SK-N-DZ (cell line): ENCODE measurements at places on chromosomes 16 and 17.

DNA sequence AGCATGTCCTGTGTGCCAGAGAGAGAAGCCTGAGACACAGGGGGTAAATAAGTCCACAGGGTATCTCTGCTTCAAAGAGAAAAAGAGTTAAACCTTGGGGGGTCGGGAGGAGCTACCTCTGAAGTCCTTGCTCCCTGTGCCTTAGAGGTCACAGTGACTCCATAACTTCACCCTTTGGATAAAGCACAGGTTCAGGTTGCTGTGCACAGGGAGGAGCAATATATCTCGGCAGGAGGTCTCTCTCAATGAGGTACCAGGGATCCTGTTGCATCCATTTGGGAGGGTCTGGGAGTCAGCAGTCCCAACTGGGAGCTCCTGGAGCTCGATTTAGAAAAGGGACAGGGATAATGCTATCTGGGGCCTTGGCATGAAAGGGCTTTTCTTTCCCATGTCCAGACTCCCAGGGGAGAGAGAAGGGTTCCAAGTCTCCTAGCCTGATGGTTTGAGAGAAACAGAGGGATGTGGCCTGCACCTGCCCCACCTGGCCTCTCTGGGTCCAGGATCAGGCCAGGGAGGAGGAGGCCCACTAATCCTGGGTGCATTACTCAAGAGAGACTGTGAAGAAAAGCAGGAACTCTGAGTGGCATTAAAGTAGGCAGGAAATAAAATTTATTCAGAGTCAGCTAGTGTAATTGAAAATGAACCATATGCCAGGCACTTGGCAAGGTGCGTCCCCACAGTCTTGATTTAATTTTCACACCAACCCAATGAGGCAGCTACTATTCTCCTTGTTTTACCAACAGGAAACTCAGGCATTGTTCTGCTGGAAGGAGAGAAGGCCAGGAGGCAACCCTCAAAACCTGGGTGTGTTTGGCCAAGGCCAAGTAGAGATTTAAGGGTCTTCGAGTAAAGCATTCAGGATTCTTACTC lies 40.7 kb downstream of the CUEDC1 start:
- DNase-seq: no peak

GRCh38 chr17:29931231-29931932 lies 1.4 kb upstream of the SSH2 start:
- peak; percentile 95 for DNase-seq

GRCh38 chr16:75247249-75247648 lies 4.2 kb downstream of the BCAR1 start:
- no peak for DNase-seq

DNA sequence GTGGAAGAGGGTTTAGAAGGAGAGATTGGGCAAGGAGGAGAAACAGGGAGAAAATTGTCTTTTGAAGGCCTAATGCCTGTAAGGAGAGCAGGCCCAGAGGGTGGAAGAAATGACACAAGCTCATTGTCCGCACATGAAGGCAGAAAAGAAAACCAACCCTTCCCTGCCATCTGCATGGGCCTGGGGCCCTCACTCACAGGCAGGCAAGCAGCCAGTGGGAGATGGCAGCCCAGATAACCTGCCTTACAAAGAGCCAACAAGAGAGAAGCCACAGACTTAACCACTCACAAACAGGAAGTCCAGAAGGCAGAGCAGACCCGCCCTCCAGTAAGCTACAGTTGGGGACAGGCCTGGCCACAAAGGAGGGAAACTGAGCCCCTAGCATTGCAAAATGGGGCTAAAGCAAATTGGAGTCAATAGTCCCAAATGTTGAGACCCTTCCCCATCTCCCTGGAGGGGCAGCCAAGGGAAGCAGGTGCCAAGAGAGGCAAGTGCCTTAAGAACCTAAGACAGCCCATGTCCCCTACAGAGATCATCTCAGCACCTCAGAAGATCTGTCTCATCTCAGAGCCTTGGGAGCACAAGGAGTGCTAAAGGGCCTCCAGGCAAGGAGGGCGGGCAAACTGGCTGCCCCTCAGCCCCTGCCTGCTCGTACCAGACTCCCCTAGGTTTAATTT lies 7.3 kb upstream of the TSPOAP1 start:
- DNase-seq: peak; percentile 83

- no peak for DNase-seq
Observed at GRCh38 chr16:80527297-80527696, 13.5 kb upstream of the DYNLRB2 start.

GRCh38 chr17:57662644-57663308 lies 82.3 kb downstream of the CCDC182 start:
- DNase-seq: peak; percentile 98

GRCh38 chr16:48323783-48324775 lies 61.1 kb downstream of the SIAH1 start:
- no peak for DNase-seq

DNA sequence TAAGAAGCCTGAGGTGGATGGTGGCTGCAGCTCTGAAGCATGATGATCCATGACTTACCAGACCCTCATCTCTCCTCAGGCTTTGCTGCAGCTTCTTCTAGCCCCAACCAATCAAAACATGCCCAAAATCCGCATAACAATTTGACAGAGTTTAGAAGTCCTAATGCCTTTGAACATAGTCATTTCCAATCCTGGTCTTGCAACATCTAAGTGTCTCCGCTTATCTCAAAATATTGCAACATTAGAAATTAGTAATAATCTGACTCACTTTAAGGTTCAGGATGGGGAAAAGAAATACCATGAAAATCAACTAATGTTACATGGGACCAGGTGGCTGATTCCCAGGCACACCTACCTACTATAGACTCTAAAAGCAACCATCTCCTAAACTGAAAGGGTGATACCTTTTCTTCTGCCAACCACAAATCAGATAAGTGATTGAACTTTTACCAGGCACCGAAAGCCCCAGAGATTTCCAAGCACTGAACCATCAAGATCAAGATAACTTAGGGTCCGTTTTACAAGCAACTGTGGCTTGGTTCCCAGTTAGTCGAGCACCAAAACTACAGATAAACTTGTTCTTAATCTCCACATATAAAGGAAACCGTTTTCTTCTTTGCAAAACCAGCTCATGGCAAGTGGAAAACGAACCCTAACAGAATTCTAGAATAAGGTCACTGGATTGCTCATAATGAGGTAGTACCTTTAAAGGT lies 14.0 kb downstream of the ERN1 start:
- DNase-seq: no peak

GRCh38 chr17:58367461-58367860 lies 15.5 kb upstream of the SUPT4H1 start:
- DNase-seq: no peak

- DNase-seq: no peak
Observed at GRCh38 chr17:75367312-75367711, 38.2 kb downstream of the GRB2 start.

GRCh38 chr17:51029142-51029541 lies 91.5 kb downstream of the SPAG9 start:
- DNase-seq: no peak

- no peak for DNase-seq
Observed at GRCh38 chr17:82687375-82687861, 11.1 kb downstream of the RAB40B start.

- DNase-seq: no peak
Observed at GRCh38 chr17:78255029-78255656, 23.7 kb downstream of the TMEM235 start.

DNA sequence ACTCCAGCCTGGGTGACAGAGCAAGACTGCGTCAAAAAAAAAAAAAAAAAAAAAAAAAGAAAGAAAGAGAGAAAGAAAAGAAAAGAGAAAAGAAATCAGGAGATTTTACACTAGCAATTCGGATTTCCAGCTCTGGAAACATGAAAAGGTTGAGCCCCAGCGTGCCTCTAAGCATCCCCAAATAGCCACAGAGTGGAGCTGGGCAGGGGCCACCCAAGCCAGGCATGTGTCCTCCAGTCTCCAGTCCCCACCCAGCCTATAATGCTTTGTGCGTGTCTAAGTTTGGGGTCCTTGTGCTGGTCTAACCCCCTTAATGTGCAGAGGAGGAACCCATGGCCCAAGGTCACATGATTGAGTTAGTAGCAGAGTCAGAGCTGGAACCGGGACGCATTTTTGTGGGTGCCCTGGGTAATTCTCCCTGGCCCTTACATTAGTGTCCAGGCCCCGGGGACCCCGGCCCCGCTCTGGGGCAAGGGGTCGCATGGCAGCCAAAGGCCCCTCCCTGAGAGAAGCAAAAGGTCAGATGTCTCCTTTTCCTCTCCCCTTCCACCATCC lies 19.9 kb downstream of the ADAM11 start:
- DNase-seq: no peak

GRCh38 chr17:78180083-78180482 lies 6.8 kb downstream of the TK1 start:
- DNase-seq: no peak

DNA sequence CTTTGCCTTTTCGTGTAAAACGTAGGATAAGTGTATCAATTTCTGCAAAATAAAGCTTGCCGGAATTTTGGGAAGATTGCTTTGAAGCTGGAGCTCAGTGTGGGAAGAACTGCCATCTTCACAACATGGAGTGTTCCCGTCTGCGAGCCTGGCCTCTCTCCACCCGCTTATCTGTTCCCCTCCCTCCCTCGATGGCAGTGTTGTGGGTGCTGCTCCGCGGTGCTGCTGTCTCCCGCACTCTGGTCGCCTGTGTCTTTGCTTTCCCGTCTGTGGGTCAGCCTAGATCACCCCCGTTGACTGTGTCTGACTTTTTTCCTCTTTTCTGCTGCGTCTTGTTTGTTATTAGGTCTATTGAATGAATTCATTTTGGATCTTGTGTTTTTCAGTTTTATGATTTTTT lies 17.0 kb downstream of the ACSF3 start:
- DNase-seq: no peak

DNA sequence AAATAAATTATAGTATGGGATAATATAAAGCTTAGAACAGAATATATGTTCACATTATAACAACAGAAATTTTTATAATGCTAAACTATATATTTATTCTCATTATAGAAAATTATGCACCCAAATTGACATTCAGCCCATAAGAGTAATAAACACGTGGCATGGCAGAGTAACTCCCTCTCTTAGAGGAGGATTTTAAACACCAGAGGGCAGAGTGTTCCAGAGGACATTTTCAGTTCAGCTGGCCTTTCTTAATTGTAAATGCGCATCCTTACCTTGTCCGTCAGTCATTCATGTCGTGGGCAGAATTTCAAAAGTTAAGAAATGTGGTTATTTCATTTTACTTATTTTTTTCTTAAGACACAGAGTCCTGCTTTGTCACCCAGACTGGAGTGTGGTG lies 147.1 kb downstream of the TANC2 start:
- peak; percentile 14 for DNase-seq

- no peak for DNase-seq
Observed at GRCh38 chr17:74532115-74532514, 840 bp upstream of the CD300LB start.

DNA sequence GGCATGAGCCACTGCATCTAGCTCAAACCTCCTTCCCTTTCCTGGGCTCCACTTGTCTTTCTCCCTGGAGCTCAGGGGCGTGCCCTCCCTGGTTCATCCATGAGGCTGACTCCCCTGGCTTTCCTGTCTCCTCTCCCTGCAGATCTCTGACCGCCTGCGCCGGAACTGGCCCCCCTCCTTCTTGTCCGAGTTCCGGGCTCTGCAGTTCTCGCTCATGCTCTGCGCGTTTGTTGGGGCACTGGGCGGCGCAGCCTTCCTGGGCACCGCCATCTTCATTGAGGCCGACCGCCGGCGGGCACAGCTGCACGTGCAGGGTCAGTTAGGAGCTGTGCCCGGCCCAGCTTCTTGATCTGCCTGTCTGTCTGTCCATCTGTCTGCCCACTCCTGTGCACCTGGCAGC lies 1.2 kb upstream of the LAT start:
- no peak for DNase-seq

DNA sequence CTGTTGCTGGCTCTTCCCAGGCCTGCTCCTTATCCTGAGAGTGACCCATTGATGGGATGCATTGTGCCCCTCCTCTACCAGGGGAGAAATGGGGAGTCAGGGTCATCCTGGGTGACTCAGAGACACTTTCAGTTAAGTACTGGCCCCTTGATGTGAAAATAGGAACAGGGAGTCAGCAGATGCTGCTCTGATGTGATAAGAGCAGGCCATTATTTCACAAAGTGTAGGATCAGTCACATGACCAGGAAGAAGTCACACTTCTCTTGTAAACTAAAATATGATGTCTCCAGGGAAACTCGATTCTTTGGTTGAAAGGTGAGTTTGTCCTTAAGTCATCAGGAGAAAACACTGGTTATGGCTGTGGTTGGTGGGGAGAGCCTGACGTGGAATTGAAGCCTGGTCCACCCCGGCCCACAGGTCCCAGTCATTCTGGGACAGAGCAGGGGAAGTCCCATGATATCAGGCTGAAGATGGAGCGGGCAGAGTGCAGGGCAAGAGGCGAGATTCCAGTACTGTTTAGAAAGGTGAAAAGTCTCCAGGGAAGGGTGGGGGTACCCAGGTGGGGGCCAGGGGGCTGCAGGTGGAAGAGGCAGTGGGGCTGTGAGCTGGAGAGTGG lies 88.6 kb upstream of the NLRP1 start:
- DNase-seq: no peak

DNA sequence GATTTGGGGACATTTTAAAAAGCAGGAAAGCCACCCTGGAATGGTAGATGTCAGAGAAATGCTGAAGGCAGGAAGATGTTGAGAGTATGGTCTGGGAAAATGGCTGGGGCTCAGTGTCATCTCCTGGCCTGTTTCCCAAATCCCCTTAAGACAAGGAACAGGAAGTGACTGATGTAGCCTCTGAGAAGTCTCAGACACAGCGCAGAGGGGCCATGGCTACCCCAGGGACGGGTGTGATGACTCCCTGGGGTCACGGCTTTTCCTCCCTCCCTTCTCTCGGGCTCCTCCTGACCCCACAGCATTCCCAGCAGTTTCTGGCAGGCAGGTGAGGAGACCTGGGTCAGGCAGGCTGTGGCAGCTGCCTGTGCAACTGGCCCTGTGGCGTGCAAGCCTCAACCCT lies 45.4 kb downstream of the RAP1GAP2 start:
- DNase-seq: no peak

DNA sequence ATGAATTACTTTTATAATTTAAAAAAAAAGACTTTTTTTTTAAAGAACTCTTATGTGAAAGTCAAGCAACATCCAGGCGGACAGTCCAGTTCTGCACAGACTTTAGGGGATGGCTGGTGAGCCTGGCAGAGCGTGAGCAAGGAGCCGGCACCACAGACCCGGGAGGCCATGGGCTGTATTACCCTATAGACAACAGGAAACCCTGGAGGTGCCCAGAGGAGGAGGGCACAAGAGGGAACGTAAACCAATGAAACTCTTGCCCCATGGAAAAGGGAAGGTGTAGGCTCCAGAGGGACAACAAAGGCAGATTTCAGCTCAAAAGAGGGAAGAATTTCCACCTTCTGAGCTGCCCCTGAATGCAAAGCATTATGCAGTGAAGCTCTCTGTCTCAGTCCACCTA lies 25.5 kb upstream of the RPH3AL start:
- no peak for DNase-seq
